ENCODE measurements at places on chromosomes 7 and 10. TPM values are rescaled to one million over a fixed set of nuclear protein-coding genes. Genes with fewer than 3 reads are reported as not detected.

The GIMAP5 gene
- 10.5 TPM for total RNA-seq

The ARHGAP12 gene
- total RNA-seq = 21.5 TPM

The CPEB3 gene
- total RNA-seq = 13.2 TPM

The CHCHD1 gene
- 22.6 TPM for total RNA-seq

DNA sequence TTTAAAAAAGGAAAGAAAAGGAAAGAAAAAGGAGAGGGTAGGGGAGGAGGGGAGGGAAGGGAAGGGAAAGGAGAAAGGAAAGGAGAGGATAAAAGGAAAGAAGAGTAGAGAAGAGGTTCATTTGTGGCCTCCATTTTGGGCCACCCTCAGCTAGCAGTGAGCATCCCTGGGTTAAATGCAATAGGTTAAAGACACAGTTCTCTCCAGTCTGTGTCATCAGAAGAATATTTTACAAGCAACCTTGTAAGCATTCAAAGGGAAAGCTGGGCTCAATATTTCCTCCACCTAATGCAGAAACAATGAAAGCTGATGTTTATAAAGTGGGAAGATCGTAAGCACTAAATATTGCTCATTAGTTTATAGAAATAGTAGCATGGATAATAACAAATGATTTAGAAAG is 219.1 kb upstream of the PITRM1 start:
- no peak for DNase-seq

The KLF6 gene
- 46.1 TPM for total RNA-seq

- no peak for DNase-seq
These were observed 14.1 kb upstream of the C10orf95 start for GRCh38 chr10:102465466-102465865.

DNA sequence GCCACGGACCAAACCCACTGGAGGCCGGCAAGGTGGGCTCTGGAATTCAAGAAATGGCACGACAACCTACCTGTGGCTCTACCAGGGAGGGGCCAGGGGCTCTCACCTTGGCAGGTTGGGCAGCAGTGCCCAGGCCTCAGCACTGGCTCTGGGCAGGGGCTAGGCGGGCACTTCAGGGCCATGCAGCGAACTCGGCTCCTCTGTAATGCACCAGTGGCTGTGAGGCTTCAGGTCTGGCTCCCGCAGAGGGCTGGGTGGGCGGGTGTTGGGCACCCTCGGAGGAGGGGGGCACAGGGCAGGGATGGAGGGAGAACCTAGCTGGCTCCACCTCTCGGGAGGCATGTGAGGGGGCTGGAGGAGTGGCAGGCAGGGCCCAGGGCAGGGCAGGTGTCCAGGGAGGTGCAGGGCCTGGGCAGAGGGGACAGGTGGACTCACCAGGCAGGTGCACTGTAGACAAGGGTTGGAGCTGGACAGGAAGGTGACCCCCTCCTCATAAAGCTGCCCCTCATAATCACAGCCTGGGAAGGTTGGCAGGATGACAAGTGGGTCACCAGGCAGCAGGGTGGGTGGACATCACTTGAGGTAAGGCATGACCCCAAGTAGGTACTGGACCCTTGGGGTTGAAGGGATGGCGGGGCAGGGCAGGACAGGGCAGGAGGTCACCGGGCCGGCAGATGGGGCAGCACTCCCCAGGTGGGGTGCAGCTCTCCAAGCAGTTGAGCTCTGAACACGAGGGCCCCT is 6.7 kb downstream of the KCP start:
- DNase-seq = peak; percentile 33

The OTUD1 gene
- total RNA-seq = 17.8 TPM

The LDB3 gene
- 953 TPM for total RNA-seq

The CRTAC1 gene
- total RNA-seq = 12.9 TPM

GRCh38 chr7:128163473-128163872 is 77.6 kb upstream of the LEP start:
- no peak for DNase-seq

The OGDHL gene
- 12.1 TPM for total RNA-seq

DNA sequence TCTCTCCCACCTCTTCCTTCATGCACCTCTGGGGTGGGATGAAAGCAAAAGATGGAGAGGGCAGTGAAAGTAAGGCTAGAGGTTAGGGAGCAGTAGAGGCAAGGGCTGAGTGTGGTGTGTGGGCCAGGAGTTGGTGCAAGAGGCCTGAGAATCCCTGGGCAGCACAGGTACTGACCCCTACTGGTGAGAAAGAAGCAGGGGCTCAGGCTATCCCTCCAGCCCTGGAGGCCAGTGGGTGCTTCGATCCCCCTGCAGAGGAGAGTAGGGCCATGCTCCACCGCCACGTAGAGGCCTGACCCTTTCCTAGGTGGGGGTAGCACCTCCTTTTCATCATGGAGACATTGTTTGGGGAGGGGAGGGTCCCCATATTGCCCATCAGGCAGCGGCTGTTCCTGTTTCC is 9.8 kb downstream of the CDHR1 start:
- DNase-seq = no peak

Data from right cardiac atrium (tissue), 5 donors.